ENCODE measurements at places on chromosomes 2 and 18. TPM values are rescaled to one million over a fixed set of nuclear protein-coding genes. Genes with fewer than 3 reads are reported as not detected.

ATIC gene
- total RNA-seq, result 19.4 TPM

CRYGD gene
- total RNA-seq, result not detected

CHST10 gene
- 9.0 TPM for total RNA-seq

UGT1A5 gene
- total RNA-seq, result 0.22 TPM

RIT2 gene
- total RNA-seq, result not detected

B3GNT7 gene
- total RNA-seq, result 0.65 TPM

FAM110C gene
- total RNA-seq, result 2.4 TPM

CDH2 gene
- 10.3 TPM for total RNA-seq

UGT1A6 gene
- 0.79 TPM for total RNA-seq

RNF125 gene
- 0.43 TPM for total RNA-seq

HEATR5B gene
- 35.5 TPM for total RNA-seq

TEX44 gene
- total RNA-seq, result not detected

ACADL gene
- total RNA-seq, result 0.22 TPM

ANKRD36B gene
- 75.4 TPM for total RNA-seq

TUBA3D gene
- 0.39 TPM for total RNA-seq

TM4SF20 gene
- total RNA-seq, result not detected

PID1 gene
- 8.2 TPM for total RNA-seq

COLEC12 gene
- under 0.01 TPM for total RNA-seq

XDH gene
- total RNA-seq, result 0.11 TPM

DYSF gene
- 9.8 TPM for total RNA-seq

PAIP2B gene
- total RNA-seq, result 0.98 TPM

PSMA8 gene
- total RNA-seq, result not detected

ZNF804A gene
- 0.22 TPM for total RNA-seq

LYPD1 gene
- total RNA-seq, result not detected

LAMA3 gene
- total RNA-seq, result 1,921 TPM

MEP1B gene
- 0.11 TPM for total RNA-seq

IL1RL1 gene
- total RNA-seq, result not detected

DGUOK gene
- total RNA-seq, result 60.5 TPM

MC2R gene
- not detected for total RNA-seq

AQP4 gene
- total RNA-seq, result not detected

POTEJ gene
- not detected for total RNA-seq

RESP18 gene
- not detected for total RNA-seq

SPATA3 gene
- total RNA-seq, result not detected

UGT1A10 gene
- total RNA-seq, result not detected

VWA3B gene
- total RNA-seq, result 0.11 TPM

EHD3 gene
- 10.2 TPM for total RNA-seq

TWSG1 gene
- 78.8 TPM for total RNA-seq

STARD6 gene
- total RNA-seq, result not detected

TLK1 gene
- total RNA-seq, result 15.0 TPM

INHA gene
- 4.7 TPM for total RNA-seq

CDH7 gene
- not detected for total RNA-seq

IL18R1 gene
- total RNA-seq, result 4.3 TPM

TTN gene
- under 0.01 TPM for total RNA-seq
